ENCODE measurements at places on chromosomes 2 and 18.

GRCh38 chr2:65639156-65639864 is 206.9 kb upstream of the SPRED2 start:
- DNase-seq = no peak

GRCh38 chr2:168935810-168936581 is 34.9 kb downstream of the G6PC2 start:
- no peak for DNase-seq

DNA sequence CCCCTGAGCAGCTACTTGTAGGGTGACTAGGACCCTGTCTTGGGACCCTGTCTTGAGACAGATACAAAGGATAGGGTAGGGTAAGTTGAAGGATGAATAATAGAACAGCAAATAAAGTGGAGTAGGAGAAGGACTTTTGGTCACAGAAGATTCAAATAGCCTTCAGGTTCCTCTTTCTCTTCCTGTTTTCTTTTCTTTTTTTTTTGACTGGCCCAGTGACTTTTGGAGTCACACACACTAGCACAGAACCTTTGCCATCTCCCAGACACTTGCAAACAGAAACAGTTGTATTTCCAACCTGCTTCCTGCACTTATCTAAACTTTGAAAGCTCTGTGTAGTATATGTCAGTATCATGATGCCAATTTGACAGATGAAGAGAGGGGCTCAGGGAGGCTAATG is 108.2 kb downstream of the TDRD15 start:
- no peak for DNase-seq

GRCh38 chr2:40723194-40723593 is 271.3 kb upstream of the SLC8A1 start:
- no peak for DNase-seq

DNA sequence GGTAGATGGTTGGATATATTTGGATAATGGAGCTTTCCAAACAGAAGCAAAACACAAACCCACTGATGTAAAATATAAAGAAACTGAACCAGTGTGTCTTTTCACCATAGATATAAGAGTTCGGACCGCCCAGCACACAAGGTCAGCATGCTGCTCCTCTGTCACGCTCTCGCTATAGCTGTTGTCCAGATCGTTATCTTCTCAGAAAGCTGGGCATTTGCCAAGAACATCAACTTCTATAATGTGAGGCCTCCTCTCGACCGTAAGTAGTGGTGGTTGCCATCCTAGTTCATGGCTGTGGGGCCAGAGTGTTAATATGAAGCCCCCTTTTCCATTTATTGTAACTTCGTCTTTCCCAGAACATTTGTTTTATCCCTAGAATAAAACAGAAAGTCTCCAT is 125.2 kb upstream of the LYPD6 start:
- DNase-seq = no peak

DNA sequence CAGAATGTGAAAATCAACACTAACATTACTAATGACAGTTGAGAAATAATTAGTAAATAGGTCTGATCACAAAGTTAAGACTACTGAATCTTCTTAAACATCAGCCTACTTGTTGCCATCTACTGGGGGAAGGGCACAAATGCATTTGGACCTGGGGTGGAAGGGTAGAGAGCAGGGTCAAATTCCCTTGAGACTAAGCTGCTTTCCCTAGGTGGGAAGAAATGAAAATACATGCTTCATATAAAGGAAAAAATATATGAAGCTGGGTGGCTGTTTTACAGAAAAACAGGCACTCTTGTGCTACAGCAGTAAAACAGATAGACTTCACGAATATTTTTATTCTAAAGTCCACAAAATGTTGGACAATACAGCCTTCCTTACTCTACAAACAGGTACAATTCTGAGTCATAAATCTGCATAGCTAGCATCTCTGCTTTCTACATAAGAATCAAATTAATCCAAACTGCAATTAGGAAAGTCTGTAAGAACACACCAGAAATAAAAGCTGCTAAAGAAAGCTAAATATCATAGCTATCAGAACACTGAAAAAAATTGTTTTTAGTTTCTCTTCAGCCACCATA is 10.9 kb downstream of the TRIP12 start:
- DNase-seq = no peak

DNA sequence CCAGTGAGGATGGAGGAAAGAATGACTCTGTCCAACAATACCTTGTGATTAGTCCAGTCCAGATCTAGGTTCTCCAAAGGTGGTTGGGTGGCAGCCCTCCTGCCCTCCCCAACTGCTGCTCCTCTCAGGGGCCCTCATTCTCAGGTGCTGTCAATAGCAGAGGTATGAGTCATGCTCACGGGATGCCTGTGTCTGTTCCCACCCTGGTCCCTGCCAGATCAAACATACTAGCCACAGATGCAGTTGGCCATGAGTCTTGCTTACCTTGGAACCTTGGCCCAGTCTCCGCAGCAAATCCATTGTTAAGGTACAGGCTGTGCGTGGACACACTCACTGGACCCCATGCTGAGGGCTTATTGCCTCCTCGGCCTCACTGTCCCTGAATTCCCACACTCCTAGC is 24.9 kb upstream of the RPIA start:
- no peak for DNase-seq

DNA sequence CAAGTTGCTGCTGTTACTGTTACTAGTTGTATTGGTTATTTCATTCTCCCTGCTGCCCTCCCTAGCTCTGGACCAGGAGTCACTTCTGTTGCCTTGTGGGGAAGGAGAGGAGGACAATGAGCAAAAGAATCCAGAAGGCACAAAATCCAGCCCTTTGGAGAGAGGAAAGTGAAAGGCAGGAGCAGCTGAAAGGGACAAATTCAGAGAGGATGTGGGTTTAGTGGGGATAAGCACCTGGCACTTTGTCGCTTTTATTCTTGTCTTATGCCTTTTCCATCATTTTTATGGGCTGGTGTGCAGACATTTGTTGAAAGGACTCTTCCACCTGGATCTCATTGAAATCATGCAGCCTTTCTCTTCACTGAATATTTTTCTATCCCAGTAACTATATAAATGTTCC is 24.3 kb upstream of the LTBP1 start:
- no peak for DNase-seq

- no peak for DNase-seq
These were observed 81.5 kb upstream of the YWHAQ start for GRCh38 chr2:9712263-9712662.

DNA sequence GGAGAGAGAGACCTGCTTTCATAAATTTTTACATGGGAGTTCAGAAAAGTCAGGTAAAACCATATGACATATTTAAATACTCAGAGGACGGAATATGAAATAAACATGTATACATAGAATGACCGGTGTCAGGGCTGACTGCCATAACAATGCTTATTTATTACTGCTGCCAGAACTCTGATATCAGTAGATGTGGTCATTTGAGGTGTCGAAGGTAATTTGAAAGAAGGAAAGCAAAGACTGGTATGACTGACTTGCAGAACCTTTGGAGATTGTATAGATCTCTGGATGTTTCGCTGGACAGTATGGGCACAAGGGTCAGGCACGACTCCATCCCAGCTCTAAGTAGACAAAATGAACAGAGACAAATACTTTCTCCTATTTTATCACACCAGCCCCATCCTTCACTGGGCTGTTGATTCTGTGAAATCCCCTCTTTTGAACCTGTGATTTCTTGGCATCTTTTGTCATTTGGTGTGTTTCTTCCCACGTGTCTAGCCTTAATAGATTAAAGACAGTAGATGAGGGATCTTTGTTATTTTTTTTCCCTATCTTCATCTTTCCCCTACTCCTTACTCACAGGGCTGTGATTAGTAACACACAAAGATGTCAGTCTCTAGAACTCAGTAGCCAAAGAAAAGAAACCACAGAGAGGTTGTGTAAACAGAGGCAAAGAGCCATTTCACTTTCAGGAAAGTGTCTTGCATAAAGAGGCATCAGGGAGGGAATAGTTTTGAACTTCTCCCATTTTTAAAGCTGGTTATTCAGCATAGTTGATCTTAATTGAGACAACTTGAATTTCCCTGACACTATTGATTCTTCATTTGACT is 61.6 kb downstream of the ICOS start:
- DNase-seq = no peak

DNA sequence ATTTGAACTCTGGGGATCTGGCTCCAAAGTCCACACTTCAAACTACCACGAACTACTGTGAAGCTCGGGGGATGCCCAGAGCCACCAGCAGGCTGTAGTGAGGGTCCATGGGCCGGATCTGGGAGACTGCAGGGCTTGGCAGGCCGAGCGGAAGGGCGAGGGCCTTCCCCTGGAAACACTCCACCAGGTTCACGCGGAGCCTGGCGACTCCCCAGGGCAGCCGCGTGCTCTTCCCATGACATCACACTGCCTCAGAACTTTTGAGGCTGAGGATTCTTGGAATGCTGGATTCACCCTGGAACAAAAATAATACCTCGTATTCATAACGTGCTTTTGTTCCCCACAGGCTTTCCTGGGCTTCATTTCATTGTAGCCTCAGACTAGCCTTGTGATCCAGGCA is 201.0 kb downstream of the SMAD7 start:
- no peak for DNase-seq

GRCh38 chr2:224284134-224284946 is 117.6 kb downstream of the FAM124B start:
- no peak for DNase-seq

GRCh38 chr2:180679693-180680092 is 300.7 kb upstream of the UBE2E3 start:
- no peak for DNase-seq

- DNase-seq = no peak
These were observed 88.6 kb upstream of the FHL2 start for GRCh38 chr2:105487142-105488069.

GRCh38 chr2:133596701-133597393 is 28.6 kb upstream of the NCKAP5 start:
- no peak for DNase-seq

GRCh38 chr2:160582490-160583145 is 89.0 kb upstream of the RBMS1 start:
- no peak for DNase-seq

DNA sequence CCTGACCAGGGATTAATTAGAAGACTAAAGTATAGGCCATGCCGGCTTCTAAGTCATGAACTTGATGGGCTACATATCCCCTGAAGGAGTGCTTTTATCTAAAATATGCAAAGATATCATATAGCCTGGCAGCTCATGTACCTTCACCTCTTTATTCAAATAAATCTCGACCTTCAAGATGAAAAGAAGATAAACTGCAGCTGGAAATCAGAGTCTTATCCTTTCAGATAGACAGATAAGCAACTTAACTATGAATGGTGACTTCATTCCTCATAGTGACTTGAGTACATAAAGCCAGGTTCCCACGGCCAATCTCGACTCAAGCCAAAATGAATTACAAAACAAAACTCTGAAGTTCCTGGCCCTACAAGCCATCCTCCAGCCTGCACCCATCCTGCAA is 165.3 kb upstream of the KLHL29 start:
- no peak for DNase-seq

- peak; percentile 83 for DNase-seq
These were observed 137.5 kb downstream of the COMMD1 start for GRCh38 chr2:62042944-62043343.

- no peak for DNase-seq
These were observed 126.4 kb downstream of the TMEM17 start for GRCh38 chr2:62379566-62379965.

GRCh38 chr2:181252262-181253148 is 204.7 kb upstream of the ITGA4 start:
- DNase-seq = no peak

- DNase-seq = no peak
These were observed 71.6 kb downstream of the ANKRD62 start for GRCh38 chr18:12165038-12165768.

DNA sequence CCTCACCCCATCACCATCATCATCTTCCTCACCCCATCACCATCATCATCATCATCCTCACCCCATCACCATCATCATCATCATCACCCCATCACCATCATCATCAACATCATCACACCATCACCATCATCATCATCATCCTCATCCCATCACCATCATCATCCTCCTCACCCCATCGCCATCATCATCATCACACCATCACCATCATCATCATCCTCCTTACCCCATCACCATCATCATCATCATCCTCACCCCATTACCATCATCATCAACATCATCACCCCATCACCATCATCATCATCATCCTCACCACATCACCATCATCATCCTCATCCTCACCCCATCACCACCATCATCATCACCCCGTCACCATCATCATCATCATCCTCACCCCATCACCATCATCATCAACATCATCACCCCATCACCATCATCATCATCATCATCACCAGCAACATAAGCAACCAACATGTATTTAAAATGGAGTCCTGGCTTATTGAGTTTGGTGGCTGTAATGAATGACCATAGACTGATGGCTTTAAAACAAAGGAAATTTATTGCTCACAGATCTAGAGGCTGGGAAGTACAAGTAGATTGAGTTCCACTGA is 150.0 kb downstream of the DNER start:
- DNase-seq = no peak

GRCh38 chr2:204234248-204234647 is 297.7 kb downstream of the ICOS start:
- no peak for DNase-seq

- DNase-seq = no peak
These were observed 23.3 kb upstream of the DAW1 start for GRCh38 chr2:227848146-227848545.

GRCh38 chr2:150486539-150487484 is 655 bp downstream of the RND3 start:
- DNase-seq = no peak

DNA sequence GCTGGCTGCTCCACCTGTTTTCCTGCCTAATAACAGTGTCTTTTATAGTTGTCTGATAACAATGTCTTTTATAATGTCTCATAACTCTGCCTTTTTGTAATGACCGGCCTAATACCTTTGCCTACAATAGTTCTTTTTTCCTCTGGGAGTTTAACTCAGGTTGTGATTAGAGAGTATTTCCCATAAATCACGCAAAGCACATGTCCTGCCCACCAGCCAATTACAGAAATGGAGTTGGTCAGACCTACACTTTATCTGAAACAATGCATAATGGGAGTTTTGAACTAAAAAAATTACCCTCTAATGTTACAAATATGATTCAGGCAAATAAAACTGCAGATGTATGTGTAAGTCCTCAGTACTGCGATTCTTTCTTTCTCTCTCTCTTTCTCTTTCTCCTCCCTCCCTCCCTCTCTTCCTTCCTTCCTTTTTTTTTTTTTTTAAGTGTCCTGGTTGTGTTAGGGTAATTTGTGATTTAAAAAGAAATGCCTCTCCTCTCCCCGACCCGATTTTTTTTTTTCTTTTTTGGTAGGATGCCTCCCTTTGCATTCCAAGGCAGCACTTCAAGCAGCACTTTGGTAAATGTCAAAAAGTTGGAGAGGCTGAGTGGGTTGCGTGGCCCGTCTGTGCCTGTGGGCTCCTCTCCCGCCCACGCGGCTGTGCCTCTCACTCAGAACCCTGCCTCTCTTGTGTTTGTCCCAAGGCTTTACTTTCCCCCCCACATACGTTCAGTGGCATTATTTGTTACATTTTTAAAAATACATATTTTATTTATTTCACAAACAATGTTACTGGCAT is 147.3 kb downstream of the AGAP1 start:
- no peak for DNase-seq

DNA sequence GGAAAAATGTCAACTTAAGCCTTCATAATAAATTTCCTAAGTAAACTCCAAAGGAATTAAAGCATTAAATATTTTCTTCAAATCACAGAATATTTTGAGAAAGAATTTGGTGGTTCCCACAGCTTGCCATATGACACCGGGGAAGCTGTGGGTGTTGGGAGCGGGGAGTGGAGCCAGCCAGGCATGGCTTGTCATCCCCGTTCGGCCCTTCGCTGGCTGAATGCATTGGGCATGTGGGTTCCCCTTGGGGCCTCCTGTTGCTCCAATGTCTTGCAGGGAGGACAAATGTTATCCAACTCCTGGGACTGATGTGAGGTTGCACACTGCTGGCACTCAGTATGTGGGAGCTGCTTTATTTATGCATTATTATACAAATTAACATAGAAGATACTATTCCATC is 18.6 kb downstream of the NGEF start:
- no peak for DNase-seq
